Left renal pelvis (tissue), 4 donors: ENCODE measurements at places on chromosomes 13 and 19. TPM values are rescaled to one million over a fixed set of nuclear protein-coding genes. Genes with fewer than 3 reads are reported as not detected.

The ZNF491 gene
- polyA plus RNA-seq: 4.9 TPM

The SSC5D gene
- polyA plus RNA-seq: 1.9 TPM

The KLK15 gene
- not detected for polyA plus RNA-seq

The LCP1 gene
- 18.3 TPM for polyA plus RNA-seq

The CBLC gene
- 0.25 TPM for polyA plus RNA-seq

The CRX gene
- polyA plus RNA-seq: not detected

The ACTMAP gene
- 22.5 TPM for polyA plus RNA-seq

The SLC5A5 gene
- not detected for polyA plus RNA-seq

The POP4 gene
- 72.5 TPM for polyA plus RNA-seq

The IQCN gene
- polyA plus RNA-seq: 5.0 TPM
